ENCODE measurements at places on chromosomes 3 and 15. TPM values are rescaled to one million over a fixed set of nuclear protein-coding genes. Genes with fewer than 3 reads are reported as not detected.
A peak's percentile ranks its signal among the peaks of the same experiment; 100 is the strongest.

- no peak for DNase-seq
Measured at GRCh38 chr3:13078163-13078905, 5.1 kb upstream of the IQSEC1 start.

The PLA2G4D gene
- polyA plus RNA-seq: 0.13 TPM

The CCDC39 gene
- polyA plus RNA-seq: 4.3 TPM

- no peak for DNase-seq
Measured at GRCh38 chr3:34351882-34352777, 553.7 kb downstream of the PDCD6IP start.

The MOBP gene
- 0.17 TPM for polyA plus RNA-seq

DNA sequence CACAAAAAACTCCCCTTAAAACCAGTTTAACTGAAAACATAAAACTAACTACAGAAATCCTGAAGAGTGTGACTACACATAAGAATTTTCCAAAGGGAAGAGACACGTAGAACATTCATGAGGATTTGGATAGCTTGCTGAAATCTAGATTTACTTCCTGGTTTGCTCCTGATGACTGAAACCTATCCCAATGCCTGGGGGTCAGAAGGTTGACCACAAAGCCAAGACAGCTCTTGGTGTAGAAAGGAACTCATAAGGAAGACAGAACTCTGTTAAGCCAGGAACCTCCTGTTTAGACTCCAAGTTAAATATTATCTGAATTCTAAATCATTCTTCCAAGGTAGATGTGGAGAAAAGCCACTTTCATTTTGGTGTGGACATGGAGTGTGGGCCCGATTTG is 92.8 kb downstream of the TFG start:
- DNase-seq: no peak

GRCh38 chr3:42681361-42682038 is 3.8 kb upstream of the KLHL40 start:
- DNase-seq: no peak

The ERC2 gene
- 4.2 TPM for polyA plus RNA-seq

The CSTA gene
- polyA plus RNA-seq: 0.64 TPM

DNA sequence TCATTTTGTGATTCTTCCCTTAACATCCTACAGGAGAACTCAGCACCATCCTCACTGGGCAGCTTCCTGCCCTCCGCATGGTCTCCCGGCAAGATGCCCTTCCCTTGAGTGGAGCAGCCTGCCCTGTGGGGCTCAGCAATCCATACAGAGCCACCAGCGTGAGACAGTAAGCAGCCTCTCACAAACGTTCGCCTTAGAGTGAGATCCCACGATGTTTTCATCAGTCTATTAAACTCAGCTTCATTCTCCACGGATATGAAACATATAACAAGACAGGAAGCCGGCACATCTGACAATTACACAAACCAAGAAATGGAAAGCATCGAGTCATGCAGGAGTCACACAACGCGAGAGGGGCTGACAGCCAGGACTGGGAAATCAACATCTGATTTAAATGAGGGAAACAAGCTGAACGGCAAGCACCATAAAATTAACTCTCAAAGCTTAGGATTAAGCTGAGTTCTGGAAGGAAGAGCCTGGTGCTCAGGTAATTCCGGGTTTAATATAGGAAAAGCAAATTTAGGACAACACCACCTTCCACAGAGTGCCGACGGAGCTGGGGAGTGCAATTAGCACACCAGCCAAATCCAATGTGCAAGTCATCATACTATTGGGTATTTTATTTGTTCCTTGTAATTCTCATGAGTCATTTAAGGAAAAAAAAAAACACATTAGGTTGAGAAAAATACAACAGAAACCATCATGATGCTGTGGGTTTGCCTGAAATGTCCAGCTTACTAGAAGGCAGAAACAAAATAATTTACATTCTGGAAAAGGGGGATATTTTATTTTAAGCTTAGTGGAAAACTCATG is 272.0 kb downstream of the OCA2 start:
- DNase-seq: no peak

DNA sequence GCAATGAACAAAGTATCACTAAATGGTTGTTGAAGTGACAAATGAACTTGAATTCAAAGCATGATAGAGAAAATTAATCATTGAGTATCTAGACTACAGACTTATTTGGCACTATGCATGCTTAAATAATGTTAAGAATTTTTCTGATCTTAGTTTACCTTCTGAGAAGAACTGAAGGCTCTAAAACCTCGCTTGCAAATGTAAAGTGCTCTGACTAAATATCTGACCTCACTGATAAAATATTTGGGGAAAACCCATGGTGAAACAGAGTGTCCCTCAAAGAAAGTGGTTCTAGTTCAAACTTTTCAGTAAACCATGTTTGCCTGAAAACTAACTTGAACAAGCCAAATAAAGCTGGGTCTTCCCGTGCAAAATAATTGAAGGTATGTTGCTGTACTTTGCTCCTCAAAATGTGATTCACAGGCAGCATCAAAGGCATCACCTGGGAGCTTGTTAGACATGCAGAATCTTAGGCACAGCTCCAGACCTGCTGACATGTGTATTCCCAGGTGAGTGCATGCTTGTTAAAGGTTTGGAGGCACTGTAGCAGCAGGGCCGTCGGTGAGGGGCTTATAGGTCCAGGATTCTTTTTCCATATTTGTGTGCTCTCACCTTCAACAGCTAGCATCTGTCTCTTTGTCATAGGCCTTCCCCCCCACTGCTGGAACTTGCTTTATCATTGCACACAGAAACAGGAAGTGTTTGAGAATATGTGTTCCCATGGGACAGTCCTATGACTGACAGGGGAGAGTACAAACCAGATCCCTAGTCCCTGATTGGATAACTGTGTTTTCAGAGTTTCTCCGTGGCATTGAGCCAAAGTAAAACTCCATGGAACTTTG is 524.2 kb upstream of the LMCD1 start:
- DNase-seq: peak; percentile 13

The CHRD gene
- 12.8 TPM for polyA plus RNA-seq

The IL5RA gene
- polyA plus RNA-seq: 0.69 TPM

GRCh38 chr15:88995449-88995848 is 82.3 kb upstream of the MFGE8 start:
- no peak for DNase-seq

DNA sequence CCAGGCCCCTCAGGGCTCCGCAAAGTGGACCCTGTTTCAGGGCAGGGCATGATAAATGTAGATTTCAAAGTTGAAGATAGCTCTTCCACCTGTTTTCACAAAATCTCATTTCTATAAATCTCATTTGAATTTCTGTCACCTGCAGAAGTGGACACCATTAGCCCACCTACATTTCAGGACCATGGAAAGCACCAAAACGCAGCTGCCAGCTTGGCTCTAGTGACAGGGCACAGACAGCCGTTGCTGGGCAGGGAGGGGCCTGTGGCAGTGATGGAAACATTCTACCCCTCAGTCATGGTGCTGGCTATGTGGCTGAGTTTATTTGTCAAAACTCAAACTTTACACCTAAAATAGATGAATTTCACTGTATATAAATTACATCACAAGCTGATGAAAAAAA is 40.4 kb downstream of the PRR23E start:
- DNase-seq: peak; percentile 50

The SLC35G2 gene
- 4.2 TPM for polyA plus RNA-seq

- no peak for DNase-seq
Measured at GRCh38 chr3:98246142-98246541, 17.9 kb upstream of the OR5H6 start.

DNA sequence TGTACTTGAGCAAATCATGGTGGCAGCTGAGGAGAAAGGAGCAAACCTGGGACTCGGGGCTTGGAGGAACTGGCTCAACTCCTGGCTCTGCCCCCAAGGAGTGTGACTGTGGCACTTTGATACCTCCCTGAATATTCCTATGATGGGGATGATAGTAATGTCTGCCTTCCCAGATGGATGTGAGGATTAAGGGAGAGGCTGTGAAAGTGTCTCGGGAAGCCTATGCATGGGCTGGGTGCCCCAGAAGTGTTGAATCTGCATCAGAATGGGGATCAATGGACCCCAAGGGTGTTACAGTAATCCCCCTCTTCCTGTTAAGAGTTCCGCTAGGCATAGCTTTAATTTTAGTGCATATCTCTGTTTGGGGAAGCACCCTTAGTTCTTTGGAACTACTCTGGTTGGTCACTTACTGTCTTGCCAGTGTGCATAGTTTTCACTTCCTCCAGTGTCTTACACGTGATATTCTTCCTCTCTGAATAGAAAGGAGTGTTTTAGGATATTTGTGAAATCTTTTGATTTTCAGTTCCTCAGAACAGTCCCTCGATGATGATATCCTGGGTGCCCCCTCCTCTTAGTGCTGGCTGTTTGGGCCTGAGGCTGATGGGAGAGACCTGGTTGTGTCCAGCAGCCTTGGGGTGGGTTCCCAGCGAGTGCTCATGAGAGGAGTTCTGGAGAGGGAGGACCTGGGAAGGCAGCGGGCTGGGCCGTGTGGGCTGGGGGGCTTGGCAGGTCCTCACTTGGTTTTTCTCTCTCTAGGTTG is 97.5 kb downstream of the CHDH start:
- DNase-seq: no peak

The CLDN16 gene
- 42.7 TPM for polyA plus RNA-seq

DNA sequence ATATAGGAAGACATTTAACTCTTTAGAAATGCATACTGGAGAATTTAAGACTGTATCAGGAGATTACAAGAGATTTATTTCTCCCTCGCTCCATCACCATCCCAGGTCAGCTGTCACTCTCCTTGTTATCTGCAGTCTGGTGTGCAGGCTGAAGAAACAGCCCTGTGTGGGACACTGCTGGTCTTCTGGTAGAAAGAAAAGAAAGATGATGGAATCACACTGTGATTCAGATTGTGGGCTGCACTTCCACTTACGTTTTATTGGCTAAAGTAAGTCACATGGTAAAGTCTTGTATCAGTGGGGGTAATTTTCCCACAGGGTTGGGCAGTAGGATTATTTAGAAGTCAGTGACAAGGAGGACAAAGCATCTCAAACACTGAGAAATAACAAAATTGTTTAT is 18.1 kb upstream of the ATP1B3 start:
- DNase-seq: no peak

- no peak for DNase-seq
Measured at GRCh38 chr3:56339671-56340070, 128.6 kb downstream of the ERC2 start.

DNA sequence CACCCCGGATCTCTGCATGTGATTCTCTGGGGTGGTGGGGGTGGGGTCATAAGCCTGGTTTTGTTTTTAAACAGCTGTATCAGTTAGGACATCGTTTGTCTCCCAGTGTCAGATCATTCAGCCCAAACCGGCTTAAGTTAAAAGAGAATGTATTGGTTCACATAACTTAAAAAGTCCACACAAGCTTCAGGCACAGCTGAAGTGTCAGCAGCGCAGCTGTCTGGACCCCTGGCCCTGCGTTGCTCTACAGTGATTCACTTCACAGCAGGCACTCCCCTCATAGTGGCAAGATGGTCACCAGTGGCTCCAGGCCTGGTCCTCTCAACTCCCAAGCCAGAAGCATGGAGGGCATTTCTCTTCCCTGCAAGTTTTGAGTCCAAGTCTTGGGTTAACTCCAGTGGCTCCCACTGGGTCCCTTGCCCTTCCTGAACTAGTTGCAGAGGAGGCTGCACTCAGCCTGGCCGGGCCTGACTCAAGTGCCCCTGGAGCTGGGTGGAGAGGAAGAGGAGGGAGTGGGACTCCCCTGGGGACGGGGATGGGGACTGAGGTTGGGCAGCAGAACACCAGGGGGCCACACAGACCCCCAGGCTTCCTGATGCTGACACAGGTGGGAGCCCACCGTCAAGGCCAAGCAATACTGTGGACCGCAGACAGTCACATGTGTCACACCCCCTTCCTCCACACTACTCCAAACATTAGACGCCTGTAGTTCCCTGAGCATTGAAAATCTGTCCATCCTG is 28.9 kb upstream of the GP9 start:
- DNase-seq: no peak

DNA sequence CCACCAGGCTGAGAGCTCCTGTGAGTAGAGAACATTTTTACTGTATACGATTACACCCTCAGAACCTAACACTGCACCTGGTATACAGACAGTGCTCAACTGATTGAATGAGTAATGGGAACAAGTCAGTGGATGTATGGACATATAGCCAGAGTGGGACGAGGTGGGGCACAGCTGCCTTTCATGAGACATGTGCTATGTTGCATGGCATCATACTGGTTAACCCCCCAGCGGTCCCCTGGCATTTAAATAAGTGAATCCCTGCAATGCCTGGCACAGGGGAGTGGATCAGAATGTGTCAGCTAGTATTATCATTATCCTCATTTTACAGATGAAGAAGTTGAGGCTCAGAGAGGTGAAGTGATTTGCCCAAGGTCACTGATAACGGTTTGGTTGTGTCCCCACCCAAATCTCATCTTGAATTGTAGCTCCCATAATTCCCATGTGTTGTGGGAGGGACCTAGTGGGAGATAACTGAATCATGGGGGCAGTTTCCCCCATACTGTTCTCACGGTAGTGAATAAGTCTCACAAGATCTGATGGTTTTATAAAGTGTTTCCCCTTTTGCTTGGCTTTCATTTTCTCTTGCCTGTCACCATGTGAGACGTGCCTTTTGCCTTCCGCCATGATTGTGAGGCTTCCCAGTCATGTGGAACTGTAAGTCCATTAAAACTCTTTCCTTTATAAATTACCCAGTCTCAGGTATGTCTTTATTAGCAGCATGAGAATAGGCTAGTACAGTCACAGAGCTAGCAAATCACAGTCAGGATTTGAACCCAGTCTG is 56.0 kb upstream of the ATP2B2 start:
- no peak for DNase-seq

The SH3BP5 gene
- polyA plus RNA-seq: 46.0 TPM

The LTK gene
- 2.3 TPM for polyA plus RNA-seq

The GABPB1 gene
- polyA plus RNA-seq: 30.1 TPM

DNA sequence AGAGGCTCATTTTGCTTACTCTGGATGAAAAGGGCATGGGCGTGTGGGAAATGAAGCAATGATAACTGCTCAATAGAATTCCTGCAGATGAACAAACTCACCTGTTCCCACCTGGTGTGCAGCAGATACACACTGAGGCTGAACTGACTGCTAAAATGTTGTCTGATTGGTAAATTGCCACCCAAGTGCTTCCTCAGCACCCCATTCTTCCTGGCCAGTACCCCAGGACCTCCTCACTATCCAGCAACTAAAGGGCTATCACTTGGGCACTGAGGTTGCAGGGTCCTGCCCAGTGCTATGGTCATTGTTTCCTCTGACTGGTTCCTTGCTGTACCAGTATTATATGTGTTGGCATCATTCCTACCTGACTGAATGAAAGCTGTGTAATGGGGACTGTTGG is 38.0 kb upstream of the DGKG start:
- no peak for DNase-seq

DNA sequence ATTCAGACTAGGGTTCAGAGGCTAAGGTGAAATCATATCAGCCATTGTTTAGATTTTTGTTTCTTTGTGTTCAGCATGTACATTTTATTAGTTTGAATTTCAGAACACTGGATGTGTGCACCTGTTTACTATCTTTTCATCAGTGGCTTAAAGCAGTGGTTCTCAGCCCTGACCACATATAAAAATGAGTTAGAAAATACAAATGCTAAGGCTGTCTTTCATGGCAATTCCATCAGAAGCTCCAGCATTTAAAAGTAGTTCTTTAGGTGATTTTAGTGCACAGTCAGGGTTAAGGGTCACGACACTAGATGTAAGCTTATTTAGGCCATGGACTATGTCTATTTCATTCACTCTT is 213.5 kb downstream of the NECTIN3 start:
- no peak for DNase-seq

The SH2D7 gene
- polyA plus RNA-seq: 0.95 TPM

The PRR20G gene
- not detected for polyA plus RNA-seq

The GP9 gene
- 0.81 TPM for polyA plus RNA-seq

The A4GNT gene
- polyA plus RNA-seq: 0.68 TPM

The SCAANT1 gene
- polyA plus RNA-seq: 1.8 TPM

The SPTBN5 gene
- 3.6 TPM for polyA plus RNA-seq

GRCh38 chr3:39141171-39141995 is 12.0 kb downstream of the CSRNP1 start:
- no peak for DNase-seq

- no peak for DNase-seq
Measured at GRCh38 chr15:52284164-52284563, 11.4 kb downstream of the MYO5C start.

Measured in left renal cortex interstitium (tissue), 4 donors.